ENCODE measurements at places on chromosomes 13 and 19.

DNA sequence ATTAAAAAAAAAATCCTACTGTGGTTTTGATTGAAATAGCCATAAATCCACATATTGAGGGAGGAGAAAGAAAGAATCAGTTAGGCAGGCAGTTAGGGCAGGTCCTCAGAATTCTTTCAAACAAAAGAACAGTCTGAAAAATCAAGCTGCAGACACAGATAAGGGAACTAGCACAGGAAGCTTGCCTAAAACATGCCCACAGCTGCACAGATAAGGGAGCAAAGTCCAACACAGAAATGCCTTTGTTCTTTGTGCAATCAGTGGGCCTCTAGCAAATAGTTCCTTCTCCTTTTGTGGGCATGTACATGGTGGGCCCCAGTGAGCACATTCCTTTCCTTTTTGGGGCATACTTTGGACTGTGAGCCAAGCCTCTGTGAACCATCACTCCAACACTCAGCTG, 42.7 kb downstream of the UTP14C start:
- no peak for DNase-seq

- DNase-seq = no peak
These were observed 60.9 kb downstream of the GGACT start for GRCh38 chr13:100527644-100528043.

GRCh38 chr13:66113882-66114526, 1116.1 kb downstream of the PCDH9 start:
- DNase-seq = no peak

GRCh38 chr19:30334841-30335240, 37.3 kb upstream of the ZNF536 start:
- no peak for DNase-seq

DNA sequence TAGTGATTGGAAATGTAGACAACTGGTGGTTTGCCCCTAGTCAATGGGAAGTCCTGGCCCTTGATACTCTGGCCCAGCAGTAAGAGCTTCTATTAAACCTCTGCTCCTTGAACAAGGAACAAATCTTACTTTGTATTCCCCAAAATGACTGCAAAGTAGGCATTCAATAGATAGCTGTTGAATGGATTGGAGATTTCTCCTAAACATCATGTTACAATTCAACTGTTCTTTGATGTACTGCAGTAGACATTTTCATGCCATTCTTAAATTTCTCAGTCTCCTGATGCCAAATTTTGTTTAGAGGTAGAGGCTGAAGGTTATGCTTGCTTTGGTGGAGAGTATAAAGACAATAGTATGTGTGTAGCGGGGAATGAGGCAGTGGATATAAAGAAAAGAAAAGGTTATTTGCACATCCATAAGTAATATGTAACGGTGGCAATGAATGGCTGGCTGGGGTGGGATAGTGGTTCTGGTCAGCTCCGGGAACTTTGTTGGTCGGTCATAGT, 12.8 kb downstream of the MIR17HG start:
- no peak for DNase-seq

- no peak for DNase-seq
These were observed 46.3 kb downstream of the CD320 start for GRCh38 chr19:8261881-8262280.

Data from HS-27A (cell line).